ENCODE measurements at places on chromosomes 11 and 22.
A peak's percentile ranks its signal among the peaks of the same experiment; 100 is the strongest.

GRCh38 chr11:59756845-59757244 lies 1.7 kb downstream of the STX3 start:
- DNase-seq, result no peak

- no peak for DNase-seq
These were observed 158.6 kb upstream of the CARD18 start for GRCh38 chr11:105298174-105298573.

GRCh38 chr11:59918987-59919589 lies 19.1 kb upstream of the OOSP1 start:
- DNase-seq, result no peak

DNA sequence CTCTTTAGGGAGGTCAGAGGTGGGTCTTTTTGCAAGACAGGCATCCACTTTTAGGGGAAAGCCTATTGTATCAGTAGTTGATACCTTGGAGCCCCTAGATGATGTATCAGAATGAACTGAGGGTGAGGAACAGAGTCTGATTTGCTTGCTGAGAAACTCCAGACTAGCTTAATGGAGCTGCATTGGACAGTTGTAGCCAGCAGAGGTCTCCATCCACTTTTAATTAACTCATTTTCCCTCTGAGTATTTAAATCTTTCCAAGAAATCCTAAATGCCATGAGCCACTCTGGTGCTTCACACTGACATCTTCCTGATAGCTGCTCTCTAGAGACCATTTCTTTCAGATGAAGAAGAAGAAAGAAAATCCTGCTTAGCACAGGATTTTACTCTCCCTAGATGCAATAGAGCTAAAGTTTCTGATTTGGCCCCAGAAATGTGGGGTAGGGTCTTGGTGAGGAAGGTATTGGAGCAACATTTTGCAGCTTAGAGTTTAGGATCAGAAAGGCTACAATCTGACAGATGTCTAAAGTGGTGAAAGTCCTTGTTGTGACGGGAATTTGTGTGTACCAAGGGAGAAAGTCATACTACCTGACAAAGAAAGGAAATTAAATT lies 38.0 kb downstream of the EXT2 start:
- DNase-seq, result peak; percentile 22

DNA sequence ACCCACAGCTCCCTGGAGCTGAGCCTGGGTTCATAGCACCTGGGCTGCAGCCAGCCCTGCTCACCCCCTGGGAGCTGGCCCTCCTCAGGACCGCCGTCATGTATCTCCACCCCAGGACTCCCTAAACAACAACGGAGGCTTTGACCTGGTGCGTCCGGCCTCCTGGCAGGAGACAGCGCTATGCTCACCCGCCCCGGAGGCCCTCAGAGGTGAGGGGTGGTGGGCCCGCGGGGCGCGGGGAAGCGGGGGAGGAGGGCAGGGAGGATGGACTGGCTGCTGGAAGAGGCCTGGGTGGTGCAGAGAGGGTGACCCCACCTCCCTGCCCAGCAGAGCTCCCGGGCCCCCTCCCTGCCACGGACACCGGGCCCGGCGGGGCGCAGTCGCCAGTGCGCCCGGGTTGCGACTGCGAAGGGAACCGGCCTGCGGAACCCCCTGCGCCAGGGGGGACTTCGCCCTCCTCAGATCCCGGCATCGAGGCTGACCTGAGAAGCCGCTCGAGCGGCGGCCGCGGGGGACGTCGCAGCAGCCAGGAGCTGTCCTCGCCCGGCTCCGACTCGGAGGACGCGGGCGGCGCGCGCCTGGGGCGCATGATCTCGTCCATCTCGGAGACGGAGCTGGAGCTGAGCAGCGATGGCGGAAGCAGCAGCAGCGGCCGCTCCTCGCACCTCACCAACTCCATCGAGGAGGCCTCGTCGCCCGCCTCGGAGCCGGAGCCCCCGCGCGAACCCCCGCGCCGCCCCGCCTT lies 3.1 kb downstream of the MAPK8IP2 start:
- no peak for DNase-seq

- DNase-seq, result no peak
These were observed 32.2 kb downstream of the LIMK2 start for GRCh38 chr22:31244046-31244942.

- DNase-seq, result no peak
These were observed 27.0 kb downstream of the P4HA3 start for GRCh38 chr11:74284466-74284865.

DNA sequence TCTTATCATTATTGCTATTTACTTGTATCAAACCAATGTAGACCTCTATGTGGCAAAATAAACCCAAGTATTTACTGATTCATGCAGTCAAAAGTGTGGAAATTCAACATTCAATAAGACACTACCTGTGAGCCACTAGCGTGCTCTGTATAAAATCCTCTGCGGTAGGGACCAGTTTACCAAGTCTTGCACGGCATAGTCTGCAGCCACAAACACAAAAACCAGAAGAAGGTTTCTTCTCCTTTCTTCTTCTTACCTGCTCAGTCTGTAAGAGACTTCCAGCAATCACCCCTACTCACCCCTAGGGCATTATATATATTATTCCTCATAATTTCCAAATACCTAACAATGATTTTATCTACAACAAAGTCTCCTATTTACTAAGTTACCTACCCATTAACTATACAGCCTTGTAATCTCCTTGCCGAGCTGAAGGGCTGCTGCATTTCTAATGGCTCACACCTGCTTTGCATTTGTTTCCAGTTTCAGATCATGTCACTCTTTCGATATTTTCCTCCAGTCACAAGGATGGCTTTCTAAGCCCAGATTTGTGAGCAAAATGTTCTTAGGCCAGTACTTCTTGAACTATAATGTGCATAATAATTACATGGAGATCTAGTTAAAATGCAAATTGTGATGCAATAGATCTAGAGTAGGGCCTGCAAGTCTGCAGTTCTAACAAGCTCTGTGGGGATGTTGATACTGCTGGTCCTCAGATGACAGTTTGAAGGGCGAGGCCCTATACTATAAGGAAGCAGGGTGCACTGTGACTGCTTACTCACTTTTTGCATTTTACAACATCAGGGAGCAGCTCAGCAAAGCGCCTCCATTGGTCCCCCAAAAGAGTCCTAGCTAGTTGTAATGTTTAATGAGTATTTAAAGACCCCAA lies 191.9 kb upstream of the DDI1 start:
- DNase-seq, result no peak

GRCh38 chr22:28977060-28977459 lies 84.6 kb downstream of the C22orf31 start:
- no peak for DNase-seq

DNA sequence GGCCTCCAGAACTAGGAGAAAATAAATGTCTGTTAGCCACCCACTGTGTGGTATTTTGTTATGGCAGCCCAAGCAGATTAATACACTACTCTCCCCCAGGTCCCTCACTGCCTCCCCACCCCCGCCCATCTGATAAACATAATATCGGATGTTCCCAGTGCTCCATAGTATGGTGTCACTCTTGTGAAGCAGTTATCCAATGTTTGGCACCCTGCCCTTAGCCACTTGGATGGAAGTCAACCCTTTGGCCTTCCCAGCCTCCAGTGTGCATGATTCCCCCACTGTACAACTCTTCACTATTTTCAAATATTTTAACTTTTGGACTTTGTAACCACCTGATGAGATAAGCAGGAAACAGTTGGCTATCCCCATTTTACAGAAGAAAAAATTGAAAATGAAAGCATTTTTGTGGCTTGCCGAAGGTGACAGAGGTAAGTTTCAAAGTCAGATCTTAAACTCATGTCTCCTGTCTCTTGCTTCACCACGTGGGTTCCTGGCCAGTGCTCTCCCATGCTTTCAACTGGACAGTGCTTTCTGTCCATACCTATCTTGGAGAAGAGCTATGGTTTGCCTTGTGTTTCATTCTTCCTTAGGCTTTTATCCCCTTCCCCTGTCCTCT lies 53.2 kb downstream of the ALX4 start:
- DNase-seq, result no peak

GRCh38 chr22:16866167-16866566 lies 41.0 kb upstream of the XKR3 start:
- no peak for DNase-seq

GRCh38 chr22:45166932-45167331 lies 3.2 kb downstream of the NUP50 start:
- DNase-seq, result no peak

DNA sequence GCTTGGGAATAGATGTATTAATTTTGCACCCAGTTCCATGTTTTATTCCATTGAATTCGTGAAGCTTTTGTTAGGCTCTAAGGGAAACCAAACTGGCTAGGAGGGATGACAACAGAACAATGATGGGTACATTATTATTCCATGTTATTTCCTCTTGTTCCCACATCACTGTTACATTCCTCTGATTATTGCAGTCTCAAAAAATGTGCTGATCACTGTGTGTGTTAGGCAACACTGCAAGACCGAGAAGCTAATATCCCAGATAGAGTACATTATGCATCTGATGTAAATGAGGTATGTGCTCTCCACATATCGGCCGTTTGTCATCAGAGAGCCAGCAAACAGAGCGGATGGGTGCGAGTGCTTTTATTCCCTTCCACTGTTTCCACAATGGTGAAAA lies 327.9 kb downstream of the SOX6 start:
- no peak for DNase-seq

GRCh38 chr11:1870721-1871466 lies 18.0 kb downstream of the LSP1 start:
- DNase-seq, result no peak

DNA sequence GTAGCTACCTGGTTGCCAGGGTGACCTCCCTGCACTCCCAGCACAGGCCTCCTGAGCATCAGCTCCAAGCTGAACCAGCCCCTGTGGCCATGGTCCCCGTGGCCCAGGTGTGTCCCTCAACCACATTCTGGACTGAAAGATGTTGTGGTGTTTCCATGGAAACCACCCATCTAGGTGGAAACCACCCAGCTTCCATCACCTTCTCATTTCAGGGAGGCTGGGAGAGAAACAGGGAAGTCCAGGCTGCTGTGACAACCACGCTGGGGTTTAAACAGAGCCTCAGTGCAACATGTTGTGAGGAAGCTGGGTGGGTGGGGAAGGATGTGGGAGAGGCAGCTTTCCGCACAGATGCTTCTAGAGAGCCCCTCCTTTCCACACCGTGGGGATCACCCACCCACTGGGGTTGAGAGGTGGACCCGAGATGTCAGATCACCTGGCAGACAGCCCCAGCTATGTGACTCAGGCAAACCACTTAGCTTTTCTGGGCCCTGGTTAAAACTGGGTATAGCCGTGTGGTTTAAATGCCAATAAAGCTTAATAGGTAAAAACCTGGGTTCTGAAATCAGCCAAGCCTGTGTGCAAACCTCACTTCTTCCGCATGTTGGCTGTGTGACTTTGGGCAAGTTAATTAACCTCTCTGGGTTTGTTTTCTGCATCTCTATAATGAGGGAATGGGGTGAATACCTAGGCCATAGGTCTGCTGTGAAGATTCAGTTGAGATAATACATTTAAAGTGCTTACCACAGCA lies 46.4 kb downstream of the CD82 start:
- DNase-seq, result no peak

DNA sequence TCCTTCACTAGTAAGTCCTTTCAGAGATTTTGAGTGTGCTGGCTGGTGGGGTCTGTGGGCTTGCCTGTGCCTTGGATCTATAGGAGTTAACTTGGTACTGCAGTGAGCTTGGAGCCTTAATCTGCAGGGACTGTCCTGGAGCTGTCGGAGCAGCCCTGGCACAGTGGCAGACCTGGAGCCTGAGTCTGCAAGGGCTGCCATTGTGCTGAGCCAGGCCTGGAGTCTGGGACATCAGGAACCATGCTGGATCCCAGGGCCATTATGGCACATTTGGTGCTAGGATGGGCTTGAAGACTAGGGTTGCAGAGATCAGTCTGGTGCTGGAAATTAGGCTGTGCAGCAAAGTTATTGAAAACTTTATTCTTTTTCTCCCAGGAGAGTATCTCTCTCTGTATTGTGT lies 665.4 kb downstream of the METTL15 start:
- no peak for DNase-seq

DNA sequence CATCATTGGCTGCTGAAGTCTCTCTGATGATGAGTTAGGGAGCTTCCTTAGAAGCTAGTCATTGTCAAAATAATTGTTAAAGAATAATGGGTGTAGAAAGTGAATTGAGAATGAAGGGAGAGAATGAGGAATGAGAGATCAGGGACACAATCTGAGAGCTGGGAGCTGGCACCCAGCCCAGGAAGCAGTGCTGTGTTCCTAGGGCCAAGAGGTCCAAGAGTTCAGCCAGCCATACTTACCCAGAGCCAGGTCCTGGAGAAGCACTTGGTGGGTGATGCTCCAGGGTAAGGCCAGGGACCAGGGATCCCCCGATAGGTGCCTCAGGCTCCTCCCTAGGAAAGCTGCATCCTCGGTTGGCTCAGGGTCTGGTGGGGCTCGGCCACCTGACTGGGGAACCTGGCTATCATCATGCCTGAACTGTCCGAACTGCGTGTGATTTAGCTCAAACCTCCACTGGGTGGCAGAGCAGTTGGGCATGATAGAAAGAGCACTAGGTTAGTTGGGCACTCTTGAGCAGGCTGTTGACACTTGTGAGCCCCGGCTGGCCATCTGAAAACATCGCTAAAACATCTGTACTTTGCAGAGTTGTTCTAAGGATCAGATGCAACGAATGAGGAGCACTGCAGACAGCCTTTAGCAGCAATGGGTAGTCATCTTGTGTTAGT lies 123.9 kb upstream of the NCAM1 start:
- DNase-seq, result peak; percentile 48

GRCh38 chr11:76601272-76601671 lies 69.3 kb downstream of the LRRC32 start:
- DNase-seq, result no peak

GRCh38 chr11:19018901-19019300 lies 41.6 kb downstream of the MRGPRX2 start:
- no peak for DNase-seq

GRCh38 chr11:118267486-118267885 lies 3.4 kb upstream of the MPZL2 start:
- no peak for DNase-seq

- DNase-seq, result no peak
These were observed 24.1 kb upstream of the KRTAP5-7 start for GRCh38 chr11:71502871-71503435.
